ENCODE measurements at places on chromosomes 7 and 10.

GRCh38 chr10:35394411-35394851 lies 58.1 kb downstream of the CCNY start:
- no peak for DNase-seq

- no peak for DNase-seq
Observed at GRCh38 chr10:74855027-74855426, 28.6 kb downstream of the KAT6B start.

GRCh38 chr10:28569506-28570159 lies 36.7 kb downstream of the WAC start:
- no peak for DNase-seq

DNA sequence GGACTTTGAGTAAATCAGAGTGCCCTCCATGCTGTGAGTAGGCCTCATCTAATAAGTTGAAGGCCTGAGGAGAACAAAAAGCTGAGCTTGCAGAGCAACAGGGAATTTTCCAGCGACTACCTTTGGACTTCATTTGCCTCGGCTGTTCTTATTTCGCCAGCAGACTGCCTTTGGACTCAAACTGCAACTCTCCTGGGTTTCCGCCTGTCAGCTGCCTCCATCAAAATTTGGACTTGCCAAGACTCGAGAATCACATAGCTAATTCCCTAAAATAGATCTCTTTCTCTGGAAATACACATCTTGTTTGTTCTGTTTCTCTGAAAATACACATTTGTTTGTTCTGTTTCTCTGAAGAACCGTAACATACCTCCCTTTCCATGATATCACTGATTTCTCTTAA lies 93.8 kb downstream of the ITGB8 start:
- no peak for DNase-seq

GRCh38 chr7:5694912-5695726 lies 86.3 kb downstream of the RNF216 start:
- DNase-seq: no peak

GRCh38 chr10:22648547-22648961 lies 65.8 kb downstream of the PIP4K2A start:
- no peak for DNase-seq

- DNase-seq: no peak
Observed at GRCh38 chr7:158411232-158411950, 176.2 kb downstream of the PTPRN2 start.

DNA sequence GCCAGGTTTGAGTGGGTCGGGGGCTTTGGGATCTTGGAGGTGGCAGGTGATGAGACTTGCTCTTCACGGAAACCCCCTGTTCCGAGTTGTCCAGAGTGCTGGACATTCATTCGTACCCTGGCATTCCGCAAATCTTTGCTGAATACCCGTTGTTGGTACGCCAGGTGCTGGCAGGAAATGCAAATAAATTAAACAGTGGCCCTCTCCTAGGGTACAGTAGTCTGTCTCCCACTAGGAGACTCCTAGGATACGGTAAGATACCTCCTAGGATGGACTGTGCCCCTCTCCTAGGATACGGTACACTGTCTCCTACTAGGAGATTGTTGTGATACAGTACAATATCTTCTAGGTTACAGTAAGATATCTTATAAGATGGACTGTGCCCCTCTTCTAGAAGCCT lies 544 bp downstream of the SEC23IP start:
- no peak for DNase-seq

GRCh38 chr10:28328346-28328745 lies 25.5 kb upstream of the MPP7 start:
- DNase-seq: no peak

GRCh38 chr7:39528849-39529248 lies 37.4 kb upstream of the YAE1 start:
- no peak for DNase-seq

DNA sequence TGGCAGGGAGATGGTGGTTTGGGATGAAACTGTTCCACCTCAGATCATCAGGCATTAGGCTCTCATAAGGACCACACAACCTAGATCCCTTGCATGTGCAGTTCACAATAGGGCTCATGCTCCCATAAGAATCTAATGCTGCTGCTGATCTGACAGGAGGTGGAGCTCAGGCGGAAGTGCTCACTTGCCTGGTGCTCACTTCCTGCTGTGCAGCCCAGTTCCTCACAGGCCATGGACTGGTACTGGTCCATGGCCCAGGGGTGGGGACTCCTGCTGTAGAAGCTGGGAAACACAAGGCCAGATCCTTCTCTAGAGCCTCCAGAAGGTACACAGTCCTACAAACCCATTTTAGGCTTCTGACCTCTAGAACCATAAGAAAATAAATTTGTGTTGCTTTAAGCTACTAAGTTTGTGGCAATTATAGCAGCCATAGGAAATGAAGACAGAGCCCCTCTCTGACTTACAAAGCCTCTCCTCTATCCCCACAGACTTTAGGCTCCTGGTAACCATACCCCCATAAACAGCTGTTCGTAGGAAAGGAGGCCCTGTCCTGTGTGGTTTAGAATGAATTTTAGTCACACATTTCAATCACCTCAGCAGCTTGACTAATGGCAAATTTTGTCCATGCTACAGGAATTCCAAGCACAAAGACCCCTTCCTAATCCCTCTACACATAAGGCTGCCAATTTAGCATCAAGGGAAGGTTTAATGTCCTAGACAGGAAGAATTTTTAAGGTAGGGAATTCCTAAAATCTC lies 206.1 kb upstream of the PHYHIPL start:
- no peak for DNase-seq

GRCh38 chr7:158976468-158976848 lies 120.1 kb downstream of the DYNC2I1 start:
- no peak for DNase-seq

DNA sequence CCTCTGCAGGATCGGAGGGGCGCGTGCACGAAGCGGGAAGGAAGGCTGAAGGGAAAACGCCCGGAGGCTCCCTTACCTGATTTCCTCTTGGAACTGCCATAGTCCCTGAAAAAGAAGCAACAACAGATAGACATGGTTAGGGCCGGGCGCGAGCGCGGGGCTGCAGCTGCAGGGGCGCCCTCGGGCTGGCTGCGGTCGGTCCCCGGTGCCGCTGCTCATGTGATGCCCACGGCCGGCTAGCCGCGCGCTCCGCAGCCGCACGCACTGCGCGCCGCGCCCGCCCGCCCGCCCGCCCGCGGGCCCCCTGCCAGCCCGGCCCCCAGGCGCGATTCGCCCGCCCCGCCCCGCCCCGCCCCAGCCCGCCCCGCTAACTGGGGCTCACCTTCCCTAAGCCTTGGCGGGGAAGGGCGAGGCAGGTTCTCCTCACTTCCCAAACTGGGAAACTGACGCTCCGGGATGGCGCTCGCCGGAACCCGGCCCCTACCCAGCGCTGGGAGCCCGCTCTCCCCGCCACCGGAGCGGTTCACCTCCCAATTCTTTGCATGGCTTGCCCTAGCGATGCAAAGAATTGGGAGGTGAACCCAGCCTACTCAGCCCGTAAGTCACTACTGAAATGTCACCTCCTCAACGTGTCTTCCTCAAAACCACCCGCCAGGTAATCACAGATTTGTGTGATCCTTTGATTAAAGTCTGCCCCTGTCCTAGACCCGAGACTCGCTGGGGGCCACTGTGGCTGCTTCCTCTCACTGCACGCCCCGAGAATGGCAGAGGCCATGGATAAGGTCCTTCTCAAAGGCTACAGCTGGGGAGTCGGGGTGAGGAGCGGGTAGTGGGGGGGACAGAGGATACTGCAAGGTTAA lies 162.2 kb downstream of the SH3PXD2A start:
- DNase-seq: no peak

GRCh38 chr7:26439521-26440232 lies 148.0 kb downstream of the SNX10 start:
- no peak for DNase-seq

- DNase-seq: no peak
Observed at GRCh38 chr10:131430716-131431412, 119.3 kb upstream of the TCERG1L start.

GRCh38 chr7:23213755-23214154 lies 31.9 kb downstream of the NUP42 start:
- no peak for DNase-seq

DNA sequence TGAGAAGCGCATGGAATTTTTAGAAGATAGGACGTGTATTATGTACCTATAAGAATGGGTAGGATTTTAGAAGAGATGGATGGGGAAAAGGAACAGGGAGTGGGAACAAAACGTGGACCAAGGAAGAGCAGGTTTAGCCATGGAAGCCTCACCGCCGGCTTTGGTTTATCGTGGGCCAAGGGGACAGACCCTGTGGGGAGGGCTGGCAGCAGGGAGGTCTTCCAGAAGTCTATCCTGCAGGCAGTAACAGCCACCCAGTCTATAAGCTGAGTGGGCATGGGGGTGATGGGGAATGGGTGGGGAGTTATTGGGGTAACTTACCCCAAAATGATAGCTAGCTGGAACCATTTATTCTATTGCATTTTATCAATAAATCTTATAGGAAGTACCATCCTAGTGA lies 44.9 kb downstream of the IKZF1 start:
- DNase-seq: no peak

GRCh38 chr7:96719164-96719563 lies 9.5 kb upstream of the SEM1 start:
- DNase-seq: no peak

- no peak for DNase-seq
Observed at GRCh38 chr10:1643161-1643907, 94.0 kb downstream of the ADARB2 start.

DNA sequence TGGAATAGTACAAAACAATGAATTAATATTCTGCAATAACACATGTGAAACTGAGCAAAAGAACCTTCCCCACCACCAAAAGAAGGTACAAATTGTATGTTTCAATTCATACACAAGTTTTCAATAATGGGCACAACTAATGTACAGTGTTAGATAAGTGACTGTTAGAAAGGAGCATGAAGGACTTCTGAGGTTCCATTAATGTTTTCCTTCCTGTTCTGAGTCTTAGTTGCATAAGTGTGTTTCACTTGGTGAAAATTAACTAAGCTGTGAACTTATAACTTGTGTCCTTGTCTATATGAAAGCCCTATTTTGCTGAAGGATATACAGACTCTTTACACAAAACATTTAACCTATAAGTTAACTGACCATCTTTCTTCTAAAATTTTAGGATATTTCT lies 8.2 kb downstream of the GSAP start:
- DNase-seq: no peak

- no peak for DNase-seq
Observed at GRCh38 chr7:91357379-91357778, 93.1 kb downstream of the FZD1 start.

DNA sequence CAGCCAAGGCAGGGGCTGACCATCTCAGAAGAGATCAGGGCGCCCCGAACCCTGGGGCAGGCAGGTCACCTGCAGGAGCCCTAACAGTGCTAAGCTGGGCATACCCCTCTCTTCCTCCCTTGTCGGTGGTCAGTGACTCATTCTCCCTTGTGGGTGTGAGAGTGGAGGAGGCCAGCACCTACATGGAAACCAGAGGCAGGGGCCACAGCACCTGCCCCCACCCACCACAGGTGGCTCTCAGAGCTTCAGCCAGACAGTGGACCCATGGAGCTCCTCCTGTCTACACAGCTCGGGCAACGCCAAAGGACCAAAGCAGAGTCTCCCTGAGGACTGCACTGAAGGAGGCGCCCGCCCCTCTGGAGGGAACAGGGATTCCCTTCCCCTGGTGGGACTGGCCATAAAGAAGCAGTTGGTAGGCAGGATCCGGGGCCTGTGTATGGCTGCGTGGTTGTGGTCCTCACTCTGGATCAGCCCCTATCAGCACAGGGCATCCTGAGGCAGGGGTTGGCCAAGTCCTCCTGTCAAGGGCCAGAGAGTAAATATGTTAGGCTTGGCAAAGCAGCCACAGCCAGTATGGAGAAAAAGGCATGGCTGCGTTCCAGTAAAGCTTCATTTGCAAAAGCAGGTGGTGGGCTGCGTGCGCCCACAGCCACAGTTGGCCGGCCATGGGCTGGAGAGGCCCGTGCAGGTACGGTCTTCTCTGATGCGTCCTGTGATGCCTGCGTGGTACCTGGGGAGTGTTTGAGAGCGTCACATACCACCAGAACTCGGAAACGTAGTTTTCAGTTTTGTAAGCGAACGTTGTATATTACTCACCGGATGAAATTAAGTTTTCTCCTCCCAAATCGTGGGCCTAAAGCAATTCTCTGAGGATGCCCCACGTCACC lies 198.2 kb downstream of the EBF3 start:
- DNase-seq: no peak

Data from NCI-H187 treated with DMSO at 0.1 percent for 48 hours (cell line).